A549 treated with CpdA at 1 μM for 4 hours (cell line): ENCODE measurements at places on chromosomes 16 and 17. TPM values are rescaled to one million over a fixed set of nuclear protein-coding genes. Genes with fewer than 3 reads are reported as not detected.

ARHGAP44 gene
- total RNA-seq = 2.3 to 3.4 TPM (median 3.2 TPM) in 5 replicates

QPRT gene
- total RNA-seq = 0.46 to 1.8 TPM (median 0.94 TPM) in 5 replicates

RFWD3 gene
- 37.2 to 44.7 TPM (median 38.9 TPM) in 5 replicates for total RNA-seq

SLC35G6 gene
- not detected in 5 replicates for total RNA-seq

KRTAP1-5 gene
- total RNA-seq = 0.12 TPM in 1 of 5 replicates, not detected in the others

SLC52A1 gene
- 0.34 to 1.0 TPM (median 0.72 TPM) in 5 replicates for total RNA-seq

TEKT3 gene
- total RNA-seq = 0.09 to 0.36 TPM (median 0.32 TPM) in 4 of 5 replicates, not detected in the other

LGALS9 gene
- 1.1 to 2.2 TPM (median 1.3 TPM) in 5 replicates for total RNA-seq

NLE1 gene
- 36.0 to 40.6 TPM (median 36.3 TPM) in 5 replicates for total RNA-seq

KLHL10 gene
- total RNA-seq = 0.03 TPM in 1 of 5 replicates, not detected in the others

TUBB3 gene
- total RNA-seq = 177 to 263 TPM (median 233 TPM) in 5 replicates

NPTX1 gene
- 52.6 to 105 TPM (median 77.4 TPM) in 5 replicates for total RNA-seq

APOH gene
- 3.3 to 6.4 TPM (median 5.2 TPM) in 5 replicates for total RNA-seq

SCIMP gene
- total RNA-seq = not detected in 5 replicates

ASIC2 gene
- total RNA-seq = 2.1 to 3.1 TPM (median 2.4 TPM) in 5 replicates

HS3ST2 gene
- not detected in 5 replicates for total RNA-seq

TEX19 gene
- total RNA-seq = 0.22 to 0.59 TPM (median 0.33 TPM) in 5 replicates

SPNS2 gene
- total RNA-seq = 7.3 to 13.9 TPM (median 10.7 TPM) in 5 replicates

ITGA3 gene
- 411 to 486 TPM (median 441 TPM) in 5 replicates for total RNA-seq

FBXW10 gene
- total RNA-seq = 0.96 to 1.9 TPM (median 1.2 TPM) in 5 replicates

PLK1 gene
- 148 to 177 TPM (median 166 TPM) in 5 replicates for total RNA-seq

SDR42E1 gene
- total RNA-seq = 1.1 to 2.3 TPM (median 1.4 TPM) in 5 replicates

PTX4 gene
- total RNA-seq = not detected in 5 replicates

KRT27 gene
- total RNA-seq = not detected in 5 replicates

ATP2C2 gene
- total RNA-seq = 0.05 to 0.48 TPM (median 0.21 TPM) in 4 of 5 replicates, not detected in the other

SMIM5 gene
- total RNA-seq = 0.43 to 0.81 TPM (median 0.52 TPM) in 5 replicates

PITPNC1 gene
- 13.5 to 16.9 TPM (median 15.2 TPM) in 5 replicates for total RNA-seq

LGALS9B gene
- total RNA-seq = not detected in 5 replicates

NRN1L gene
- 0.17 to 0.29 TPM in 2 of 5 replicates, not detected in the others for total RNA-seq
